ENCODE measurements at places on chromosomes 13 and 19. TPM values are rescaled to one million over a fixed set of nuclear protein-coding genes. Genes with fewer than 3 reads are reported as not detected.

COX6B2 gene
- total RNA-seq: 0.77 TPM

SIAH3 gene
- total RNA-seq: not detected

MARK4 gene
- 30.1 TPM for total RNA-seq

AKAP8L gene
- 210 TPM for total RNA-seq

HMG20B gene
- 51.4 TPM for total RNA-seq

ARID3A gene
- 68.7 TPM for total RNA-seq

ELSPBP1 gene
- total RNA-seq: not detected

ECSIT gene
- 9.4 TPM for total RNA-seq

ZNF358 gene
- total RNA-seq: 16.9 TPM

KIR2DL1 gene
- not detected for total RNA-seq

RANBP3 gene
- total RNA-seq: 77.8 TPM

TMEM150B gene
- total RNA-seq: not detected

ADGRE3 gene
- not detected for total RNA-seq

ZNF99 gene
- total RNA-seq: not detected

DIAPH3 gene
- 30.1 TPM for total RNA-seq

CTU1 gene
- total RNA-seq: 0.24 TPM

MKNK2 gene
- 106 TPM for total RNA-seq

CYP4F12 gene
- total RNA-seq: not detected

SLITRK5 gene
- 1.5 TPM for total RNA-seq

OR10H1 gene
- not detected for total RNA-seq

ZNF44 gene
- 7.3 TPM for total RNA-seq

KLK15 gene
- total RNA-seq: not detected

TEX101 gene
- not detected for total RNA-seq

CYP4F8 gene
- total RNA-seq: not detected

MYO16 gene
- 0.25 TPM for total RNA-seq

HNRNPUL1 gene
- total RNA-seq: 126 TPM

PRRG2 gene
- 0.68 TPM for total RNA-seq

PRKACA gene
- total RNA-seq: 31.8 TPM

FGF14 gene
- 0.43 TPM for total RNA-seq

WDR88 gene
- not detected for total RNA-seq

C5AR1 gene
- total RNA-seq: not detected

NBEA gene
- 31.0 TPM for total RNA-seq

WASF3 gene
- 106 TPM for total RNA-seq

ZSCAN1 gene
- 4.1 TPM for total RNA-seq

PTBP1 gene
- total RNA-seq: 237 TPM

NDUFB7 gene
- 38.0 TPM for total RNA-seq

CLDN10 gene
- total RNA-seq: 22.8 TPM

LHB gene
- total RNA-seq: not detected

ZNF154 gene
- 17.3 TPM for total RNA-seq

UNC13A gene
- 0.77 TPM for total RNA-seq

PRR22 gene
- total RNA-seq: 0.40 TPM

RCBTB1 gene
- total RNA-seq: 34.4 TPM

ACP7 gene
- 0.22 TPM for total RNA-seq

FBXO17 gene
- 8.3 TPM for total RNA-seq

GPR12 gene
- not detected for total RNA-seq

SETDB2 gene
- 7.1 TPM for total RNA-seq

ZNF766 gene
- 66.1 TPM for total RNA-seq

CCL25 gene
- total RNA-seq: 1.2 TPM

TLE2 gene
- total RNA-seq: not detected

TPT1 gene
- 3,253 TPM for total RNA-seq

RAB3A gene
- 1.1 TPM for total RNA-seq

ZSCAN4 gene
- total RNA-seq: not detected

SOHLH2 gene
- total RNA-seq: 1.1 TPM

ZNF420 gene
- total RNA-seq: 19.8 TPM

ZNF665 gene
- 9.4 TPM for total RNA-seq

ZNF880 gene
- total RNA-seq: 26.3 TPM

DNAAF3 gene
- 12.0 TPM for total RNA-seq

ZNF221 gene
- 14.0 TPM for total RNA-seq

CGB7 gene
- 0.31 TPM for total RNA-seq

SPRY2 gene
- total RNA-seq: 17.2 TPM
